ENCODE measurements at places on chromosomes 12 and 14.

DNA sequence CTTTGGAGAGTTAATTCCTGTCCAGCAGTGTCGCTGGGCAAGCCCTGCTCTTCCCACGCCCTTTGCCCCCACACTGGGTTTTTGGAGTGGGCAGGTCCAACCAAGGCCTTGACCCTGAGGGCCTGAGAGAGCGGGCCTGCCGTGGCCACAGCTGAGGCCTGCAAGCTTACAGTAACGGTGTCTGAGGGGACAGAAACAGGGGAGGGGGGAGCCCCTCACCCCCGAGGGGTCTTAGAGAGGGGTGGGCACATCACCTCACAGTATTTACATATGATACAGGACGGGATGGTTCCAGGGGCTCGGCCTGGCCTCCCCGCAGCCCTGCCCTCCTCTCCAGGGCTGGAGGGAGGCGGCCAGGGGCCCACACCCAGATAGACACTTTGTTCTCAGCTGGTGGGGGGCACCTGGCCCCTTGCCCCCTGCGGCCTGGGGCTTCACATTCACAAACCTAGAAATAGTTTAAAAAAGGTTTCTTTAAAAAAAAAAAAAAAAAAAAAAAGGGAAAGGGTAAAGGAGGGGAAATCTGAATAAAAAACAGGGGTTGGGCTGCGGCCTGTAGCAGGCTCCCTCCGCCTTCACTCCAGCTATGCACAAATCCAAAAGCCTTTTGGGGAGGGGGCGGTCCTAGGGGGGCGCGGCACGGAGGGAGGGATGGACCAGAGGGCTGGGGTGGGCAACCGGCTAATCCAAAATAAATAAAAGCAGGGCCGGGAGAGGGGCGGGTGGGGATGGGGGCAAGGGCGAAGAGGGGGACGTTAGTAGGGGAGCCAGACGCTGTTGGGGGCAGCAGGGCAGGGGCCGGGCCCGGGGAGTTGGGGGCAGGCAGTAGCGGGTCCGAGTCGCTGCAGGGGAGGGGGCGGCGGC, 14.8 kb upstream of the PLA2G1B start:
- no peak for DNase-seq

- DNase-seq, result no peak
Observed at GRCh38 chr14:99378782-99379214, 101.9 kb downstream of the SETD3 start.

DNA sequence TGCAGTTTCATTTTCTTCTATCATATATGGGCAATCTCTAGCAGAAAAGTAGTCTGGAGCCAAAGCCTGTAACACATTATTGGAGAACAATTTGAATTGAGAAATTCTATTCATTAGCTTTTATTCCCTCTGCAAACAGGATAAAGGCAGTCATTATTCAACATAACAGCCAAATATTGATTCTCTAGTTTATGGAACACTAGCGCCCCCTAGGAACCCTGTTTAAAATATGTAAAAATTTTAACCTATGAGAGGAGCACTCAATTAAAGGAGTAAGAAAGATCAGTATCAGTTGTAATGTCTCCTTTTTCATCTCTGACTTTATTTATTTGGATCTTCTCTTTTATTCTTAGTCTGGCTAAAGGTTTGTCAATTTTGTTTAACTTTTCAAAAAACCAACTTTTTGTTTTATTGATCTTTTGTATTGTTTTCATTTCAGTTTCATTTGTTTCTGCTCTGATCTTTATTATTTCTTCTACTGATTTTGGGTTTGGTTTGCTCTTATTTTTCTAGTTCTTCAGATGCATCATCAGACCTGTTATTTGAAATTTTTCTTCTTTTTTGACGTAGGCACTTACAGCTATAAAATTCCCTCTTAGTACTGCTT, 4.8 kb upstream of the LMNTD1 start:
- no peak for DNase-seq

DNA sequence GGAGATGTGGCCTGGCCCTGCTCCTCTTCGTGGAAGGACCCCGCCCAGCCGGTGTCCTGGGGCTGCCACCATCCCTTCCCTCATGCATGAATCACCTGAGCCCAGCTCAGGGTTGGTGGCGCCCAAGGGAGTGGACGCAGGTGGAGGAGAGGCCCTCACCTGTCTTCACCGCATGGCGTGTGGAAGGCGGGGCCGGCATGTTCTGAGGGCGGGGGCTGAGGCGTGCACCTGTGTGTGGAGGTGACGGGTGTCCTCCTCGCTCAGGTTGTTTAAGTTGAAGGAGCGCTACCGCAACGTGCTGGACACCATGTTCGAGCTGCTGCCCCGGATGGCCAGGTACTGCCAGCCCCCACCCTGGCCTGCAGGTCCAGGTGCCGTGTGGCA, 47.0 kb downstream of the SLC8B1 start:
- DNase-seq, result no peak

DNA sequence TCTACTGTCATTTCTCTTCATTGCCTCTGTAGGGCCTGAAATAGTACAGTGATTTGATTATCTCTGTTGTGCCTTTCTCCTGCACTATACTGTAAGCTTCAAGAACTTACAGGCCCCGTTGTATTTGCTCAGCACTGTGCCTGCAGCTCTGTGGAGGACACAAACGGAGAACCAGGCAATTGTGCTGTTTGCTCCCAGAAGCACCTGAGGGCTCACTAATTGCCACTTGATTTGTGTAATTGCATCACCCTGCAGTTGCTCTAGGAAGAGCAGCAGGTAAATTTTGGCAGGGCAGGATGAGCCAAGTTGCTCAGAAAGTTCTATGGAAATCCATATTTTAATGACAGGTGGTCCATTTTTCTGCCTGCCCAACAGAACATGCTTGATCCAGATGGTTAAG, 11.6 kb upstream of the KRT82 start:
- DNase-seq, result no peak
